ENCODE measurements at places on chromosomes 5 and 9.

DNA sequence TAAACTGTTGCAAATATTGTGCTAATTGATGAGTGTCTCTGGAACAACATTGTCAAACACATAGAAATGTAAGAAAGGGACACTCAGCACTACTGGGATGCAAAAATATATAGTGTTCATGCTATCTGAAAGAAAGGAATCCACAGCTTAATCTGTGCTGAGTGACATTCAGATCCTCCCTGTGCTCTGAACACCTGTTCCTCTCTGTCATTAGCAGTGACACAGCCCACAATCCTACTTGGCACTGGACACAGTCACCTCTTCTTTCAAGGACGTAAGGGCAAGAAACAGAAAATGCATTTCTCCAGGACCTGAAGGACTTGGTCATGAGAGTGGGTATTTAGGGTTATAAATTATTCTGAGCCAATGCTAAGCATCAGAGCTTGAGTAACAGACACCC is 121.4 kb upstream of the SV2C start:
- no peak for DNase-seq

DNA sequence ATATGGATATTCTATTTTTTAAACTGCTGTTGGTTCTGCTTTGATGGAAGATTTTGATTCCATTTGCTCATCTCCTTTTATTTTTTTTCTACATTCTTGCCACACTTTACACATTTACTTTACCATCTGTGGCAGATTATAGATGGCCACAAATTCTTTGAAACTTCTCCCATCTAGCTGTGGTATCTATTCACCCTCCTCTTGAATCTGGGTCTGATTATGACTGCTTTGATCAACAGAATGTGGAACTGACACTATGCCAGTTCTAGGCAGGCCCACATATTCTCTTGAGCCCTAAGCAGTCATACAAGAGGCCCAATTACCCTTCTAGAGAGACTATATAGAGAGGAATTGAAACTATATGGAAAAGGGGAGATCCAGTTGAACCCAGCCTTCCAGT is 439.0 kb upstream of the PTGER4 start:
- no peak for DNase-seq

DNA sequence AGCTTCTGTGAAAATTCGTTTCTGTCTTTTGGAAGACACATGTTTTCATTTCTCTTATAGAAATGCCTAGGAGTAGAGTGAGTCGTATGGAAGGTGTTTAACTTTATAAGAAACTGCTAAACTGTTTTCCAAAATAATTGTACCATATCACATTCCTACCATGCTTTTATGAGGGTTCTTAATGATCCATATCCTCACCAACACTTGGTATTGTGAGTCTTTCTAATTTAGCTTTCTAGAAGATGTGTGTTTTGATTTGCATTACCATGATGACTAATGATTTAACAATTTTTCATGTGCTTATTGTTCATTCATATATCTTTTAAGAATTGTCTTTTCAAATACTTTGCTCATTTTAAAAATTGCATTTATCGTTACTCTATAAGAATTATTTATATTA is 223.6 kb downstream of the COMMD10 start:
- no peak for DNase-seq

GRCh38 chr9:22136461-22137096 is 127.5 kb upstream of the CDKN2B start:
- no peak for DNase-seq
